Dorsolateral prefrontal cortex (tissue), 122 donors: ENCODE measurements at places on chromosomes 6 and 20. TPM values are rescaled to one million over a fixed set of nuclear protein-coding genes. Genes with fewer than 3 reads are reported as not detected.

GRCh38 chr6:150030611-150031010, 5.3 kb upstream of the RAET1L start:
- DNase-seq: no peak

DNA sequence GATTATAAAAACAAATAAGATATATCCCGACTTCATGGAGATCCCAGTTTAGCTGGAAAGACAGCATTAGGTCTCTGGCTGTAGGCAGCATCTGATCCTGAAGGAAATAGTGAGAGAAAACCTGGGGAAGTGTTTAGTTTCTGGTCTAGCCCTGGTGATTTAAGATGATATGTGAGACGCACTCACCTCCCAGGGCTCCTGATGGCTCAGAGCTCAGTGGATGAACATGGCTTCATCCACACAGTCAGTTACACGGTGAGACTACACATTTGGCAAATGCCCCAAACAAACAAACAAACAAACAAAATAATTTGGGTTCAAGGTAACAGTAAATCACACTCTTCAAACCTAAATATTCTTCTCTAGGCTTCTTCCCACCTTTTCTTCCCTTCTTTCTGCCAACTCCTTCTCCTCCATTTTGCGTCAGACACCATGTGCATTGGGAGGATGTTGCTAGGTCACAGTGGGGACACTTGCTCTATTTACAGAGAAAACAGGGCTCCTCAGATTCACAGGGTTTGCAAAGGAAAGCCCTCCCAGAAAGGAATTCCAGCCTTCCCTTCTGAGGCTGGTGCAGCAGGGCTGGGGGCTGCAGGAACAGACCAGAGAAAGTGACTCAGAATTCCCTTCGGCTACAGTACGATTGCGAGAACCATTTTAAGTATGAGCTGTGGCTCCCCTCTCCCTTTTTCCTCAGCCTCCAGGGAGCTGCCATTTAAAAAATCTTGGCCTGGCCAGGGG, 59.6 kb upstream of the SALL4 start:
- no peak for DNase-seq

Gene GPR6
- total RNA-seq: 2.7 TPM

Gene PTPRA
- total RNA-seq: 166 TPM

DNA sequence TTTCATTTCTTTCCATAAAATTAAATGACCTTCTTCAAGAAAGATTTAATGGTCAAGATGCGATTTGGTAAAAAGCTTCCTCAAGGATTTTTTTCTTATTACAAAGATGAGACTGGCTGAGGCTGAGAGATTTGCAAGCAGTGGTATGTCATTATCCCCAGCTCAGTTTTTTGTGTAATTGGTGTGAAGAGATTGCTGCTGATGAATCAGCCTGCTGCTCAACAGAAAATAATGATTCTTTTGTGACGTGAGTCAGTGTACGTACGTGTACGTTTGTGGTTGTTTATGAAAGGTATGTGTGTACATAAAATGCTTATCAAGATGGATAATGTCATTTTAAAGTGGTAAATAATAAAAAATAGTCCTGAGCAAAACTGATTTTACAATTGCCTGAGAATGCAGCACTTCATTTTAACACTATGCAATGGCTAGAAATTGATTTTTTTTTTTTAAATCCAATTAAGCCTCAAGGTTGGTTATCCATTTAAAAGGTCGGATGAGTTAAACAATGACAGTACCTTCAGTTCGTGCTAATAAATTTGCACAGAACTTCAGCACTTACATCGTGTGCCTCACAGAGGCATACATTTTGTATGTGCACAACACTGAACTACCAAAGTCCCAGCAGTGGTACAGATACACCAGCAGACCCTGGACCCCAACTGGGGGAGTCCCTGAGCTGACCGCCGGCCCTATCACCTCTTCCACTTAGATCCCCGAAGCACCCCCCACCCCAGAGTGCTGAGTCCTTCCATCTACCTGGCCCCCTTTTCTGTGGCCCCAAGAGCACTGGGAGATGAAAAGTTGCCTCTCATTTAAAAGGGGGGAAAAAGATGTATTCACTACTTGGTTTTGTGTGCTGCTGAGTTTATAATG, 9.7 kb upstream of the NPEPL1 start:
- no peak for DNase-seq

Gene CLIC5
- 6.3 TPM for total RNA-seq

Gene CARMIL1
- total RNA-seq: 46.8 TPM
